ENCODE measurements at places on chromosomes 12 and 14. TPM values are rescaled to one million over a fixed set of nuclear protein-coding genes. Genes with fewer than 3 reads are reported as not detected.

PTCSC3 gene
- not detected for total RNA-seq

SYT1 gene
- total RNA-seq: 12.3 TPM

BCAT1 gene
- total RNA-seq: 19.3 TPM

GALNT9 gene
- total RNA-seq: 0.44 TPM

- no peak for DNase-seq
Observed at GRCh38 chr12:60967128-60967527, 1293.1 kb upstream of the USP15 start.

- no peak for DNase-seq
Observed at GRCh38 chr12:65597527-65597926, 226.8 kb upstream of the HMGA2 start.

GRCh38 chr12:121465921-121466793 is 66.2 kb downstream of the RNF34 start:
- no peak for DNase-seq

DNA sequence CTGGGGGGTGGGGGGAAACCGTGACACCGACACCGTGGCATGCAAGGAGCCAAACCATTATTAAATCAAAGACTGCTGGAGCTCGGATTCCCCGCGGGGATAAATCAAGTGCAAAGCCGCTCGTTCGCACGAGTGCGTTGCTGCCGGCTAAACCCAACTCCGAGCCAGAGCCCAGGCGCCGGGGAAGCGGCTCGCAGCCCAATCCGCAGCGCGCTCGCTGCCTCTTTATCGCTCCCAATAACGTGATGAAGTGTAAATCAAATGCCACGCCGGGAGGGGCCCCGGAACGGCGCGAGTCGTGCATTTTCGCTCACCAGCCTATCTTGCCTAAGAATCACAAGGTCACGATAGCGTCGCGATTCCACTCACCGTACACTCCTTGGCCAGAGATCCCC is 1.3 kb downstream of the MDGA2 start:
- no peak for DNase-seq

DNA sequence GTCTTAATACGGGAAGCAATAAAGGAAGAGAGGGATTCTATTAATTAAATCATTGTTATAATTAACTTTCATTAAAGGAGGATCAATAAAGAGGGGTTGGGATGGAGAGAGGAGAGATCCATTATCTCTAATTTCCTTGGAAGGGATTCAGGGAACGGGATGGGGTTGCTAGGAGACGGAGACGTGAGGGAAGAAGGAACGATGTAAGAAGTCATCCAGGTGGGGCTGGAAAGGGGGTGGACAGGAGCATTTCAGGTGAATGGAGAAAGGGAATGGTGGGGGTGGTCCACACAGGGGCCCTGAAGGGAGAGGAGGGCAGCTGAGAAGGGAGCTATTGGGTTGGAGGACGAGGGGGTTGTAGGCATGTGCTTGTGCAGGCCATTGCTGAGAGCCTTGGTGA is 17.2 kb downstream of the CALCOCO1 start:
- DNase-seq: no peak

DNA sequence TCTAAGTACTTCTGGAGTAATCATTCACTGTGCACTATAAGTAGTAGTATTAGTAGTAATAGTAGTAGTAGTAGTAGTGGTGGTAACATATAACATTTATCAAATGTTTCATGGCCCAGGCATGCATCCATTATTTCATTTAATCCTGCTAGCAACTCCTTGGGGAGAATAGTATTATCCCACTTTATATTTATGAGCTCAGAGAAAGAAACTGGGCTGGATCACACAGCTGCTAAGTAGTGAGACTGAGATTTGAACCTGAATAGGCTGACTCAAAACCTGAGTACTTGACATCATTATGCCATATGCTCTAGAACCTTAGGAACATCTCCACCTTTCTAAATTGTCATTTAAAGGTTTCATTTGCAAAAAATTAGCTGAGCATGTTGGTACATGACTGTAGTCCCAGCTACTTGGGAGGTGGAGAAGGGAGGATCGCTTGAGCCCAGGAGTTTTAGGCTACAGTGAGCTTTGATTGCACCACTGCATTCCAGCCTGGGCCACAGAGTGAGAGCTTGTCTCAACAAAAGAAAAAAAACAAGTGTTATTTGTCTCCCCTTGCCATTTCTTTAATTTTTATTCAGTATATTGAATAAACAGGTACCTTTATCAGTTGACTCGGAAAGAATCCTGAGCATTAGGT is 11.4 kb upstream of the NID2 start:
- DNase-seq: no peak

GRCh38 chr12:54968181-54968730 is 16.3 kb downstream of the TESPA1 start:
- DNase-seq: no peak

DNA sequence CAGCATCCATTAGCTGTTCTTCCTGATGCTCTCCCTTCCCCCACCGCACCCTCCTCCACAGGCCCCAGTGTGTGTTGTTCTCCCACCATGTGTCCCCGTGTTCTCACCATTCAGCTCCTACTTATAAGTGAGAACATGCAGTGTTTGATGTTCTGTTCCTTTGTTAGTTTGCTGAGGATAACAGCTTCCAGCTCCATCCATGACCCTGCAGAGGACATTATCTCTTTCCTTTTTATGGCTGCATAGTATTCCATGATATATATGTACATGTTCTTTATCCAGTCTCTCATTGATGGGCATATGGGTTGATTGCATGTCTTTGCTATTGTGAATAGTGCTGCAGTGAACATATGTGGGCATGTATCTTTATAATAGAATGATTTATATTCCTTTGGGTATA is 9.0 kb downstream of the ATF1 start:
- no peak for DNase-seq
